ENCODE measurements at places on chromosomes 12 and 14.

DNA sequence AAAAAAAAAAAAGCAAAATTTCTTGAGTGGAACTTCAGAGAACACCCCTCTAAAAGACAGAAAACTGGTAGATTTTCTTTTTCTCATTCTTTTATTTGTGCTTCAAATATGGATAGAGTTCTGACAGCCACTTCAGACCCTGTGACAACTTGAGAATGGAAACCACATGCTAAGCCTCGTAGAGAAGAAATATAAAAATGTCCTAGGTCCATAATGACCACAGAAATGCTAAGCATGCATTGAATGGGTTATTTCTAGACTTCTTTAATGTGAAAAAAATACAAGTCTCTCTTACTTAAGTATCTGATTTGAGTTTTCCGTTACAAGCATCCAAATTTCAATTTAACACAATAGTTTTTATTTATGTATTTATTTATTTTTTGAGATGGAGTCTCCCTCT lies 28.3 kb upstream of the DIO2 start:
- no peak for DNase-seq

GRCh38 chr14:72649603-72650227 lies 244.2 kb downstream of the DPF3 start:
- no peak for DNase-seq

DNA sequence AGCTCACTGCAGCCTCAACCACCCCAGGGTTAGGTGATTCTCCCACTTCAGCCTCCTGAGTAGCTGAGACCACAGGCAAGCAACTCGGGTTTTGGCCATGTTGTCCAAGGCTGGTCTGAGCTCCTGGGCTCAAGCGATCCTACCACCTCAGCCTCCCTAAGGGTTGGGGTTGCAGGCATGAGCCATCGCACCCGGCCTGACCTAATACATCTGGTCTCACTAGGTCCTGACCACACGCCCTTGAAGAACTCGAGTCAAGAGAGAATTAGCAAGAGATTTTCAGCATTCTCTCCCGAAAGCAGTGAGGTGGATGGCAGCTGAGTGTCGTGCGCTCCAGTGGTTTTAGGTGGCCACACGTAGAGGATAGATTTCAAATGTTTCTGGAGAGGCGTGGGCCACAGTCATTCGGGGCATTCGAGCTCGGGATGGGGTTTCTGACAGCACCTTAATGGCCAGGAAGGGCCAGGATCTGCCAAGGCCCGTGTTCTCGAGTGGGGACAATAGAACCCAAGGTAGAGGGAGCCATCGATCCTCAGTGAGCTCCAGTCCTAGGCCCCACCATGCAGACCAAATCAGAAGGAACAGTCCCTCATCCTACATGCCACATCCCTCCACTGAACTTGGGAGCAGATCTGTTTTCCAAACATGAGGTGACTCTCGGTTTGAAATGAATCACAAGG lies 193.1 kb downstream of the ALG10 start:
- DNase-seq: no peak

- DNase-seq: peak; percentile 57
These were observed 342.7 kb downstream of the CACNA1C start for GRCh38 chr12:2395354-2395977.

GRCh38 chr12:123076604-123077297 lies 74.1 kb downstream of the PITPNM2 start:
- DNase-seq: no peak

- DNase-seq: no peak
These were observed 261.8 kb downstream of the BTG1 start for GRCh38 chr12:91883811-91884210.

GRCh38 chr12:32964981-32965585 lies 68.5 kb upstream of the PKP2 start:
- DNase-seq: no peak

DNA sequence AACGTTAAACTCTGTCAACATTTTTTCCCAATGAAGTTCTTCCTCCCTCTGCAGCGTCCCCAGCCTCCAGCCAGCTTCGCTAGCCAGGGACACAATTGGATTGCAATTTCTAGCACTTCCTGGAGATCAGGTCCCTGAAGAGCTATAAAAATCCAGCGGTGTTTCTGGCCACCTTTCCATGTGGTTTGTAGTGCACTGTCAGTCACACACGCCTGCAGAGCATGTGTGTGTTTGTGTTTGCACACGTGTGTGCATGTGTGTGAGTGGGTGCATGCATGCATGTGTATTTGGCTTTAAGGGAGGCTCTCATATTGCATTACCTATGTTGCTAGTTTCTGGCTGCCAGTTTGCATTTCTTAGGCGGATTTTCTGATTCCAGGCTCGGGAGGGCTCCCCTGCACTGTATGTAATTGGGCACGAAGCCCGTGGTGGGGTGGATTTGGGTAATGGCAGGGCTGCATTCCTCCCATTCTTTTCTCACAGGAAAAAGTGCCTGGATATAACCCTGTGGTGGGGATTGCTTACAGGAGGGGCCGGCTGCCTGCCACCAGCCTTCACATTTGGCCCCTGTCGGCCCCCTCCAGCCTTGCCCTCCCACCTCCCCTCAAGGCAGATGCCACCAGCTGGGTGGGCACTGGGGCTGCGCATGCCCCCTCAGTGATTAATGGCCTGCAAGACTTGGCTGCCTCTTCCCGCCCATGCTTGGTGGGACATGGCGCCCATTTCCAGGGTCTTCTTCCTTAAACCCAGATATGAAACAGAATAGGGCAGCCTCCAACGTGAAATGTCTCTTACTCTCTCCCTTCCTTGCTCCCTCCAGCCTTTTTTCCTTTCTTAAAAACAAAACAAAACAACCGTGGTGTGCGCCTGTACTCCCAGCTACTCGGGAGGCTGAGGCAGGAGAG lies 74.0 kb downstream of the TSPAN9 start:
- DNase-seq: no peak

GRCh38 chr12:112792301-112792700 lies 753 bp downstream of the RPH3A start:
- no peak for DNase-seq

DNA sequence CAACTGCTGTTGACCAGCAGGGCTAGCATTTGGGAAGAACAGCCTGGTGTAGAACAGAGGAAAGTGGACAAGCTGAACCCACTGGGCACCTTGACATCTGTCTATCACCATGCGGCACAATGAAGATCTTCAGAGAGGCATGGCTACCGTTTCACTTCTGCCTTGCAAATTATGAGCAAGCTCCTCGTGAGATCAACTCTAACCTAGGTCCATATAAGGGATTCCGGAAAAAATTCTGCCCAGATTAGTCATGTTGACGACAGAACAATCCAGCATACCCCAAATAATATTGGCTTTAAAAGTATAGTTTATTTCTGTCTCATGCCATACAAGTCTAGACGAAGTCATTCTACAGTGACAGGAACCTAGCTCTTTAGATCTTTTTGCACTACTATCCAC lies 91.6 kb upstream of the ATF7IP start:
- no peak for DNase-seq

- no peak for DNase-seq
These were observed 161.1 kb downstream of the PPFIA2 start for GRCh38 chr12:81597928-81598604.

DNA sequence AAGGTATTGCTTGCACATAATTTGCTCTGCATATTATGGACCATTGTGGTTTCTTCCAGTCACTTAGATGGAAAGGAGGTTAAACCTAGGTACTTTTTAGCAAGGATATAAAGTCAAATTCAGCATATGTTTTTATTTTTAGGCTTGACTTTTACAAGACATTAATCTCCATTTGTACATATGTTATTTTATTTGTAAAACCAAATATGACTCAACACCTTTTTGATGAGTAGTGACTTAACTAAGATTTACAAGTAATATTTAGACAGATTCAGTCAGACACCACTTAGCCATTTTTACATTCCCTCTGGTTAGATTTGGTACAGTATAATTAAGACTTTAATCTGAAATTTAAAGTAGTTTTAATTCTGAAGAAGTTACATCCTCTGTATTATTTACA lies 55.0 kb downstream of the BHLHE41 start:
- DNase-seq: no peak

DNA sequence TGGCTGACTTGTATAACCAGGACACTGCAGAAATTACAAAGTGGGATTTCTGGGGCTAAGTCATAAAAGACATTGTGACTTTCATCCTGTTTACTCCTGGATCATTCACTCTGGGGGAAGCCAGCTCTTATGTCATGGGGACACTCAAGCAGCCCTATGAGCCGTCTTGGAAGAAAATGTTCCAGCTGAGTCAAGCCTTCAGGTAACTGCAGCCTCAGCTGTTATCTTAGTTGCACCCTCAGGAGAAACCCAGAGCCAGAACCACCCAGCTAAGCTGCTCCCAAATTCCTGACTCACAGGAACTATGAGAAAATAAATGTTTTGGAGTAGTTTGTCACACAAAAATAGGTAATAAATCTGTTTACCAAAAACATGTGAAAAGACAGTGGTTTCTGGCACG lies 43.1 kb upstream of the GXYLT1 start:
- no peak for DNase-seq

GRCh38 chr14:92105893-92106142 lies 564 bp downstream of the ATXN3 start:
- DNase-seq: peak; percentile 36

DNA sequence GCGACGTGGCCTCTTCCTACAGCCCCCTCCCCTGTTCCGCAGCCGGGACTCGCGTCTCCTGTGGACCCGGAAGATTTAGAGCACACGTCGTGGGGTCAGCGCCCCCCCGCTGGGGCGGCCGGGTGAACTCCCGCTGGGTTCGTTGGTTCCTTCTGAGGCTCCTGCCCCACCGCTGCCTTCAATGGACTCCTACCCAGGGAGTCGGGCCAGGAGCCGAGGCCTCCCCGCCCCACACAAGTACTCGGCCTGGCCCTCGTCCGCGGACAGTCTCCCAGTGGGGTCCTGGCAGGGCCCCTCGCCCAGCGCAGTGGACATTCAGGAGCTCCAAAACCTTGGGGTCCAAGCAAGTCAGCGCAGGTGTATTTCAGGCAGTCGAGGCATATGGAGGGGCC lies 1.2 kb downstream of the MMP17 start:
- DNase-seq: no peak

GRCh38 chr14:75267141-75267721 lies 11.4 kb upstream of the FOS start:
- no peak for DNase-seq

GRCh38 chr14:37027188-37027824 lies 145.1 kb downstream of the SLC25A21 start:
- DNase-seq: no peak

DNA sequence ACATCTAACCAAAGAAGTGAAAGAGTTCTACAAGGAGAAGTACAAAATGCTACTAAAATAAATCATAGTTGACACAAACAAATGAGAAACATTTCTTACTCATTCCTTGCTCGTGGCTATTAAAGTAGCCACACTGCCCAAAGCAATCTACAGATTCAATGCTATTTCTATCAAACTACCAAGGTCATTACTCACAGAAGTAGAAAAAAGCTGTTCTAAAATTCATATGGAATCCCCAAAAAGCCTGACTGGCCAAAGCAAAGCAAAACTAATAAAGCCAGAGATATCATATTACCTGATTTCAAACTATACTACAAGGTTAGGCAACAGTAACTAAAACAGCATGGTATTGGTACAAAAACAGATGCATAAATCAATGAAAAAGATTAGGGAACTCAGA lies 305.6 kb downstream of the RPAP3 start:
- DNase-seq: no peak

GRCh38 chr14:82432301-82433105 lies 898.9 kb upstream of the SEL1L start:
- DNase-seq: no peak

- no peak for DNase-seq
These were observed 24.6 kb upstream of the PPP1R12A start for GRCh38 chr12:79959484-79959883.
